ENCODE measurements at places on chromosomes 5 and 9.

DNA sequence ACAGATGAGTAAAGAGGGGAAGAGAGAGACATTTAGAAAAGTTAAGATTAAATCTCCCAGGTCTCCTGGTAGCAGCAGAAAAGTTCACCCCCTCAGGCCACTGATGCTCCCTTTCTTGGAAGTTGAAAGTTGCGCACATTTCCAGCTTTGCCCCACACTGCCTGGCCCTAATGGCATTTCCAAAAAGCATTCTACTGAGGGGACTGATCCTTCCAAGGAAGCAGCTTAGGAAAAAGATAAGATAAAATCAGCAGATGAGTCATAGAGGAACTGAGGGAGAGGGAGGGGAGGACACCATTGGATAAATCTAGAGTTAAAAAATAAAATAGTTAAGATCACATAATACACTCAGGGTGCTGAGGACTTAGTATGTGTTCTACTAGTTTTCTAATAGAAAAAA is 67.6 kb upstream of the SLC12A2 start:
- no peak for DNase-seq

- no peak for DNase-seq
Measured at GRCh38 chr9:9216934-9217333, 1395.9 kb downstream of the PTPRD start.

DNA sequence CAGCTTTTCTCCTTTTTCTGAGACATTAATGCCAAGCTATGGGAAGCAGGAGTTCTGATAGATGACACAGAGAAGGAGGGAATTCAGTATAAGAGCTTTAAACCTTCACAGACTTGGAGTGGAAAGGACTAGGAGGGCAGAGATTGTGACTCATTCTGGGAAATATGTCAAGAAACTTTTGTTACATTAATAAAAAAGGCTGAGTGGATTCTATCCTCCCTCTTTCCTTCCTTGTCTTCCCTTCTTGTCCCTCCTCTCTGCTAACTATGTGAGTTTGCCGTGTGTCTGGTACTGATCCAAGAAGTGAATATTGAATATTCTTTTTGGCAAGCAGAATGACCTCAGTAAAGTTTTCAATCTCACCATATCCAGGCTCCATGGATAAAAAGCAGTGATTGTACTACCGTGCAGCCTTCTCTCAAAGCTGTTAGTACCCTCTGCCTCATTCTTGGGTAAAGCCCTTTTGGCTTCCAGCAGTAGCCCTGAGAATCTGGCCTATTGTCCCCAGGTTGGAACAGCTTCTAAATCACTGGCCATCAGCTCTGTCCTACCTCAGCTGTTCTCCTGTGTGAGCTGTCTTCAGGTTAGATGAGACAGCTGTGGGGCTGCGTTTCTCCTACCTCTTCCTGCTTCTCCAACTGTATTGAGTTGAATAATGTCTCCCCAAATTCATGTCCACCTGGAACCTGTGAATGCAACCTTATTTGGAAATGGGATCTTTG is 73.9 kb downstream of the ATG10 start:
- DNase-seq = no peak

DNA sequence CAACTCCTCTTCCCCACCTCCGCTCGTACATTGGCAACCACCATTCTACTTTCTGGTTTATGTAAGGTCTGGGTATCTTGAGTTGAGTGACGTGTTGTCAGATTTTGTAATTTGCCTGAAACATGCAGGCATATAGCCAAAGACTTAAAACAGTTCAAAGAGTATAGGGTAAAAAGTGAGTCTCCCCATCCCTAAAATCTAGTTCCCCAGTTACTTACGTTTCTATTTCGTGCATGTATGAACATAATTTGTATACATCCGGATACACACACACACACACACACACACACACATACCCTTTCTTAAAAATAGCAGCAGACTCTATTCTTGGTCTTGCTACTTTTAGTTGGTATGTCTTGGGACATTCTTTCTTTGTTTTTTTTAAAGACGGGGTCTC is 915 bp downstream of the HSDL2 start:
- no peak for DNase-seq

GRCh38 chr9:121141706-121142105 is 60.0 kb downstream of the RAB14 start:
- no peak for DNase-seq

- no peak for DNase-seq
Measured at GRCh38 chr9:72324974-72325373, 40.0 kb downstream of the ZFAND5 start.

GRCh38 chr5:87022415-87022814 is 245.3 kb upstream of the RASA1 start:
- DNase-seq = no peak

- no peak for DNase-seq
Measured at GRCh38 chr5:79932510-79933504, 58.3 kb downstream of the MTX3 start.

DNA sequence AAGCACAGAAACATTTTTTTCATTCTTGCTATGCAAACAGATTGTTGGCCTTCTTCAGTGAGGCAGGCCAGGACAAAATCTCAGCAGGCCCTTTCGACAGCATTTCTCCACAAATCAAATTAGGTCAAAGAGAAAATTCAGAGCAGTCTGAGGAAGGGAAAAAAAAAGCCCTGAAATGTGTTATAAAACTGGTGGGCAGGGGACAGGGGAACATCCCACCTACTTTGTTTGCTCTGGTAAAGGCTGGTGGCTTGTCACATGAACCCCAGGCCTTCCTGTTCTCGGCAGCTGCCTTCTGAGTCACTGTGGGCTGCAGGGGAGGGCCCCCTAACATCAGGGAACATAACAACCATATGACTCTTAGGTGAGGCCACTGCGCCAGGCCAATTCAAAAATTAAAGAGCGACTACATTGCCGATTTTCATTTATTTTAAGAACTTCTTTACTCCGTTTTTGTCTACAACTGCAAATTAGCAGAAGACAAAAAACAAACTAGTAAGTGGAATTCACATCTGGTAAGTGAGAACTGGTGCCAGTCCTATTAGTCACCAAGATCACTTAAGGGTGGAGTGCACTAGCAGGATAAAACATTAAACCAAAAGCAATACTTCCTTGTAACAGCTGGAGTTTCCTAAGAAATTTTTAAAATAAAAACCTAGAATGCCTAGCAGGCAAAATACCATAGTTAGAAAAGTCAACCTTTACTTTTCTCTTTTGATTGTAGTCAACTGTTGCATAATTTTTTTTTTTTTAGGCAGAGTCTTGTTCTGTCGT is 46.2 kb upstream of the DENND4C start:
- peak; percentile 14 for DNase-seq

GRCh38 chr5:179375236-179375685 is 30.0 kb upstream of the ADAMTS2 start:
- DNase-seq = no peak

DNA sequence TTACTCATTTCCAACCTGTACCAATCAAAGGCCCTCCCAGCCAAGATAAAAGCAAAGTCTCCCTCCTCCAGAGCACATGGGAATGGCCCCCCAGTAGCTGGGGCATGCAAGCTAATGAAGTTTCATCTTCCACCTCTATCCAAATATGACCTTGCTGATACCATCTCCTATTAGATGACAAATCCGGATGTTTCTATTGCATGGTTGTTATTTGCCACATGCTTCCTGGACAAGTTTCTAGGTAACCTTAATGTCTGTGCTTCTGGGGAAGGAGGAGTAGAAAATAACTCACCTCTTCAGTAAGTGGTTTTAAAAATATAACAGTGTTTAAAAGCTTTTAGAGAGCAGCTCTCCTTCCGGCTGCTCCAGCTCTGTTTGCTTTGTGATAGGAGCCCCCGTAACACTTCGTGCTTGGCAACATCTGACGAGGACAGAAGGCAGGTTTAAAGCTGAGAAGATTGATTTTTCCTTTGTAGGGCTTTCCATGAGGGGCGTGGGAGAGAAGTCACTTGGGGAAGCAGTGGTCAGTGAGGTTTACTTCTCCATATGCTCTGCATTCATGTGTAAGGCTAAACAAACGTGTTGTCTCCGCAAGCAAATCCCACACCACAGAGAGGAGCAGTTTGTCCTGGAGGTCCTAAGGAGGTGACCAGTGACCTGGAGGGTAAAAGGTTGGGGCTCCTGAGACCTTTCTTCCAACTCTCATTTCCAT is 40.3 kb upstream of the GLRX start:
- no peak for DNase-seq

DNA sequence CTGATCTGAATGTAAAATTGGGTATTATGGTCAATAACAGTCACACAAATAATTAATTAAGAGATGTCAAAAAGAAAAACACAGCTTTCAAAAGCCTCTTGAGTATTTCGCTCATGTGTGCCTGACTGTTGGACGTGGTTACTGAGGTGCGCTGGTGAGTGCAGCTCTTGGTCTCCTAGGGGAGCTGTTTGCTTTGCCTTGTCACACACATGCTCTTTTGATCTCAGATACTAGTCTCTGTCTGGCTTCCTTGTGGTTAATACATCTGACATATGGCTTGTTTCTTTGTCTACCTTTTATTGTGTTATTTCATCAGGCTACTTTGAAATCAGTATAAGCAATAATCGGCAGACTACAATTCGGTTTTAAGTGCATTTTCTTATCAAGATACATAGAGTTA is 51.5 kb downstream of the PCSK1 start:
- DNase-seq = no peak

GRCh38 chr5:177427211-177427822 is 841 bp downstream of the GRK6 start:
- DNase-seq = no peak

DNA sequence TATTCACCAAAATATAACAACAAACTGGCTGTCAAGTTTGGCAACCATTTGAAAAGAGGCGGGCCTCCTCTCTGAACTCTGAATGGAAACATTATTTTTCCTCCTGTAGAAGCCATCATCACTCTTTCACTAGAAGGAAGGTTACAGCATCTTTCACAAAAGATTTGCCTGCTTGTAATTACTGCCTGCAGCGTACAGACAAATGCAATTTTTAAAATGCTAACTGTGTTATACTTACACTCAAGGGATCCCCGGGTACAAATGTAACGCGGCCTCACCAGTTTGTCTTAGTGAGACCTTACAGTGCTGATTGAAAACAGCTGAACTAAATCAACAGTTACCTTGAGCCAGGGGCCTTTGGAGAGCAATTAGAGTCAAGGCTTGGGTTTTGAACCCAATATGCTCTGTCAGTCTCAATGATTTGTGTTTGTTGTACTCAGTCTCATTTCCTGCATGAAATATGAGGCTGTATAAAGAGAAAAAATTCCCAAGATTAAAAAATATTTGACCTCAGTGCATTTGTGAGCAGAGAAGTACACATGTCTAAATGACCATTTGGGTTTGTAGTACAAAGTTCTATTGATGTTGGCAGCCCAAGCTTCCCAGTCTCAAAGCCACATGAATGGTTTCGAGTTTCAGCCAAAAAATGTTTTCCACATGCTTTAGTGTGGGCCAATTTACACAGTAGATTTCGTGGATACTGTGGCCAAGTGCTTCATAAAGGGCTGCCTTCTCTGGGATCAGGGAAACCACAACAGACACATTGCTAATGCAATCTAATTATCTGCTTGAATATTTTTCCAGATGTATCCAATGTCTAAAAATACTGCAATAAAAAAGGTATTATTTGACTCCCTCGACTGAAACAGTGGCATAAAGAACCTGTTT is 500.0 kb downstream of the SPATA31D1 start:
- DNase-seq = no peak
